PC-3 (cell line): ENCODE measurements at places on chromosomes 2 and 18. TPM values are rescaled to one million over a fixed set of nuclear protein-coding genes. Genes with fewer than 3 reads are reported as not detected.

DNA sequence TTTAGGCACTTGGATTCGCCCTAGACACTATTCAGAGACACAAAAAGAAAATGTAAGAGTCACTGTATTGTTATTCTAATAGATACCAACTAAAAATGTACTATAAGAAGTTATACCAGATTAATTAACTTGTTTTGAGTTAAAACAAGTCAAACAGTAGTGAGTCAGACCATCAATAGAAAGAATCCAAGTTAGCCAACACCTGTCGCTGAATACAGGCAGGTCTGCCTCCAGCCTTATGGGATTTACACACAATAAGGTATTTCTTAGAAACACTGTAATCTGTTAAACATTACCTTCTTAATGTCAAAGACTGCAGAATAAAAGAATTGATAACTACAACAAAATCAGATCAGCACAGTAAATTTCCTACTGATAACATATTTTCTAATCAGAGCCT is 181.4 kb downstream of the DYM start:
- H3K4me1 ChIP-seq = peaks cover 11% of the 10 kb centered on the region
- no peak overlapping the region for H3K27ac ChIP-seq
- H3K4me3 ChIP-seq = no peak overlapping the region
- DNase-seq = no peak
- no peaks in the 10 kb centered on the region for H3K27me3 ChIP-seq

GRCh38 chr2:180787330-180787729 is 193.1 kb upstream of the UBE2E3 start:
- H3K4me3 ChIP-seq = no peak overlapping the region
- no peaks in the 10 kb centered on the region for H3K36me3 ChIP-seq
- H3K27ac ChIP-seq = peak overlapping the region; percentile 48
- peaks cover 15% of the 10 kb centered on the region for H3K4me1 ChIP-seq
- peak; percentile 72 for DNase-seq
- H3K27me3 ChIP-seq = no peaks in the 10 kb centered on the region

DNA sequence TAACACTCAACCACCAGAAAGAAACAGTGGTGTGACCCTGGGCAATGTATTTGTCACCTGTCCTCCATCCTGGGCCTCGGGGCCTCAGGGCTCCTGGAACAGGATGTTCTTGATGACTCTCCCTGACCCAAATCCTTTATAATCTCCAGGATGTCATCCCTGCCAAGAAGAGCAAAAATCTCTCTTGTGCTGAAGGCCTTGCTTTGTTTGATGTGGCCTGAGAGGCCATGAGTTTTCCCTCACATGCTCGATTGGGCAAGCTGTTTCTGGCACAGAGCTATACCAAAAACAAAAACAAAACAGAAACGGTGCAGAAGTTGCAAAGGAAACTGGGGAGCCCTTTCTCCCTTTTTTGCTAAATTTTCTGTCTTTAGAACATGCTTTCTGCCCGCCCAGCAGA is 35.7 kb upstream of the ST3GAL5 start:
- no peak overlapping the region for H3K27ac ChIP-seq
- peaks cover 29% of the 10 kb centered on the region for H3K4me1 ChIP-seq
- no peaks in the 10 kb centered on the region for H3K27me3 ChIP-seq
- no peaks in the 10 kb centered on the region for H3K36me3 ChIP-seq

DNA sequence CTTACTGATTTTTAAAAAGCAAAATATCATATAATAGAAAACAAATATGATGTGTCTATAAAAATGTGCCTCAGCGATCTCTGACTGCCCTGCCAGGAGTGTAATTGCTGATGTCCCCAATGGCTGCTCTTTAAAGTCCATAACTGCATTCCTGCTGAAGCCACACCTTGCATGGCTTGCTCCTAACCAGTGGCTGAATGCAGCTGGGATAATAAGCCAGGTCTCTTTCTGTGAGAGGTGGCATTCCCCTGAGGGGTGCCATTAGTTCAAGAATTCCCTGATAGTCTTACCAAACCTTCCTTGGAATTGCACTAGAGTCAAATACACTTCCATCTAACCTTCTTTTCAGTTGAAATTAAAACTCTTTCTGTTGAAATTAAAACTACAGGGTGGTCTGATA is 125.8 kb upstream of the ZNF804A start:
- H3K4me1 ChIP-seq = no peaks in the 10 kb centered on the region
- no peak overlapping the region for H3K27ac ChIP-seq
- no peaks in the 10 kb centered on the region for H3K36me3 ChIP-seq
- H3K4me3 ChIP-seq = no peak overlapping the region

DNA sequence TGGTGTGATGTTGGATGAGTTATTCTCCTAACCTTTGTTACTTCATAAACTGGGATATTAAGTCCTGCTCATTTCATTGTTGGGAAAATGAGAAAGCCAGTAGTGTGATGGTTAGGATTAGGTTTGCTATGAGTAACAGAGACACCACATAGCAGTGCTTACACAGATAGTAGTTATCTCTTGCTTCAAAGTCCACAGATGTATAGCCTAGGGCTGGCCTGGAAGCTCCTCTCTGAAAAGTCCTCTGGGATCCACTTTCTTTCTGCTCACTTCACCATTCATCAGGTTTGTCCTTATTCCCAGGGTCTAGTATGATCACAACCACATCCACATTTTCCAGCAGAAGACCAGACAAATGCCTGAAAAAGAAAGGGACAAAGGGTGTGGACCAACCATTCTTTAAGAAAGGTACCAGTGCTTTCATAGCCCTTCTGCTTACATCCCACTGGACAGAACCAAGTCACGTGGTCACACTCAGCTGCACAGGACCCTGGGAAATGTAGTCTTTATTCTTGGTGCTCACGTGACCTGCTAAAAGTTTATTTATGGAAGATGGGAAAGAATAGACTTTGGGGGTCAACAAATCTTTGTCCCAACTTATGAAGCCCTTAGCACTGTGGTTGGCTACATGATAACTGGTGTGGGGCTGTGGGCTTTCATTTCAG is 108.9 kb downstream of the INSIG2 start:
- no peaks in the 10 kb centered on the region for H3K36me3 ChIP-seq
- peak; percentile 24 for DNase-seq
- no peak overlapping the region for H3K27ac ChIP-seq
- no peaks in the 10 kb centered on the region for H3K27me3 ChIP-seq
- H3K4me1 ChIP-seq = no peaks in the 10 kb centered on the region
- no peak overlapping the region for H3K4me3 ChIP-seq

DNA sequence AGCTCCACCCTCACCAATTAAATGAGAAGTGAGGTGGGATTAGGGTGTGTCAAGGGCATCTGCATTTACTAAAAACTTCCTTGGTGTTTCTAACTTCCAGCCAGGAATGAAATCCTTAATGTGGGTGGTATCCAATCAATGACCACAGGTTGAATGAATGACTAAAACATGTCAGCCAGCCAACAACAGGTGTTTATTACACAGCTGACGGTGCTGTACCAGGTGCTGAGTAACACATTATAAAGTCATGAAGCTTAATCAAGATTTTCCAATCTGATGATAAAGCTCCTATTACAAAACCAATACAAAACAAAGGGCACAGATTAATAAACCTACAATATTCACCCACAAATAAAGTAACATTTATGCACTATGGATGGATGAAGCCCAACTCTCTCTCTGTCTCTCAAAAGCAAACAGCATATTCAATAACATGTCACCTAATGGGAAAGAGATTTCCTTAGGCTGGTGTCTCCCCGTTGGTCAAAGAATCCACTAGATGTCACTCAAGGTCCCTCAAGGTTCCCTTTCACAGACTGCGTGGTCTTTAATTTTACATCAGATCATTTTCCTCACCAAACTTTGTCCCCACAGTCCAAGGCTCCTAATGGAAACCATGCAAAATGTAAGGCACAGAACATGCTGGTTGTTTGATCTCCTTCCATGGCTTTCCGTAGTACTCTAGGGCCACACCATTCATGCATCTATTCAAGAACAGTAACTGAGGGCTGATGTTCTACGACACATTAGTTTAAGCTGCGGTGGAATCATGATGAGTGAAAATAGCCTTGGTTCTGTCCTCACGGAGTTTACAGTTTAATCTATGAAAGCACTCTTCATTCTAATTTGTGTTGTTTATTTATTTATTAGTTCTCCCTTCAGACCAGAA is 6.4 kb upstream of the PTPN4 start:
- DNase-seq = peak; percentile 68
- H3K4me3 ChIP-seq = no peak overlapping the region
- no peaks in the 10 kb centered on the region for H3K27me3 ChIP-seq

DNA sequence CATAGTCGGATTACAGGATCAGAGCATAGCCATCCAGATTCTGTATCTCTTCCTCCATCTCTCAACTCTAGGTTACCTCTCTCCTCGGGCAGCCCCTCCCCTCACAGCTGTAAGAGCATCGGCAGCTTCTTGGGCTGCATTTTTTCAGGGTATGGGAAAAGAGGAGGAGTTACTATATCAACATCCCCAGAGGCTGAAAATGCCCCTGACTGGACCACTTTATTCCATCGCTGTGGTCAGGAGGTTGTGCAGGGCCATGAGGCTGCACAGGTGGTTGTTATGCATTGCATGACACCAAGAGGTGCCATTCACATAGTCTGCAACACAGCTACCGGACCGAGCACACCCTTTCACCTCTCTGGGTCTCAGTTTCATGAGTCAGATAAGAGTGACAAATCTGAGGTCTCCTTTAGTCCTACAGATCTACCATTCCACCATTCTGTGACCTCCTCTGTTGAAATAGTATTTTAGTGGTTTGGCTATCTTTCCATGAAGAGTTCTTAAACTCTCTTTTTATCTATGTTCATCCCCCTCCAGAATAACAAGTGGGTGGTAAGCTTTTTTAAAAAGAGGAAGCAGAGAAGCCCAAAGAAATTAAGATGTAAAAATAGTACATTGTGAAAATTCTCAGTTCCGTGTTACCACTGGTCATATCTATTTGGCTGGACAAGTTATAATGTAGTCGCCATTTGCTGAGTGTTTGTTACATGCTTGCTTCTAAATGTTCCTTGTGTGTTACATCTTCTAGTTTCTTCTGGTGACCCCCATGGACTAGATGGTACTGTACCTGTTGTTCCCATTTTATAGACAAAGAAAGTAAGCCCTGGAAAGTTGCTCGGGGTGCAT is 56.6 kb upstream of the SLC1A4 start:
- no peaks in the 10 kb centered on the region for H3K4me1 ChIP-seq
- H3K4me3 ChIP-seq = no peak overlapping the region
- no peaks in the 10 kb centered on the region for H3K36me3 ChIP-seq

DNA sequence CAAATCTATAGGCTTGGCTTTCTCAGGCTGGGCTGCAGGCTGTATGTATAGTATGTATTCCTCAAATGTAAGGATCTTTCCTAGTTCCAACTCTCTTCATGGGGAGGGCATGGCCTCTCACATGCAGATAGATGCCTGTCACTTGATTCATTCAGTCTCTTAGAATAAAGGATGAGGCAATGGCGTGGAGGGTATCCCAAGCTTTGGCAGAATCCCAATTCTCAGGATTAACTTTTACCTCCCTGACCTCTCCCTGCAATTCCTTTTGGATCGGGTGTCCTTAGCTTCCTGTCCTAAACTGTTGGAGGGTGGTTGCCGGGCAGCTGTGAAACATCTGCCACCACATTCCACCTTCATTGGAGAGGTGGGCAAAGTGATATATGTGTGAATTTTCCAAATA is 80.3 kb downstream of the INSIG2 start:
- H3K27me3 ChIP-seq = no peaks in the 10 kb centered on the region
- no peak overlapping the region for H3K27ac ChIP-seq
- peaks cover 12% of the 10 kb centered on the region for H3K4me1 ChIP-seq
- no peaks in the 10 kb centered on the region for H3K36me3 ChIP-seq

DNA sequence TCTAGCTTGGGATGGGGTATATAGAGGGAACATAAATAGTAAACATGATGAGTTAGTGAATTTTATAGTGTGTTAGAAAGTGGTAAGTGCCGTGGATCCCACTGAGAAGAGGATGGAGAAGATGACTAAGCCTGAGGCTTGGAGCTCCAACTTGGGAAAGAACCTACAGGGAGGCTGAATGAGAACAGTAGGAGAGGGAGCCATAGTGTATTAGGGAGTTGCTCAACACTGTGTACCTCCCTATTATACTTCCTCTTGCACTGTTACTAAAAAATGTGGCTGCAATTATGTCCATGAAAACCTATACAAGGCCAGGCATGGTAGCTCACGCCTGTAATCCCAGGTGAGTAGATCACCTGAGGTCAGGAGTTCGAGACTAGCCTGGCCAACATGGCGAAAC is 2.9 kb upstream of the SLC19A3 start:
- H3K27me3 ChIP-seq = no peaks in the 10 kb centered on the region
- H3K36me3 ChIP-seq = no peaks in the 10 kb centered on the region
- no peak overlapping the region for H3K27ac ChIP-seq
- DNase-seq = no peak
- H3K4me3 ChIP-seq = no peak overlapping the region

DNA sequence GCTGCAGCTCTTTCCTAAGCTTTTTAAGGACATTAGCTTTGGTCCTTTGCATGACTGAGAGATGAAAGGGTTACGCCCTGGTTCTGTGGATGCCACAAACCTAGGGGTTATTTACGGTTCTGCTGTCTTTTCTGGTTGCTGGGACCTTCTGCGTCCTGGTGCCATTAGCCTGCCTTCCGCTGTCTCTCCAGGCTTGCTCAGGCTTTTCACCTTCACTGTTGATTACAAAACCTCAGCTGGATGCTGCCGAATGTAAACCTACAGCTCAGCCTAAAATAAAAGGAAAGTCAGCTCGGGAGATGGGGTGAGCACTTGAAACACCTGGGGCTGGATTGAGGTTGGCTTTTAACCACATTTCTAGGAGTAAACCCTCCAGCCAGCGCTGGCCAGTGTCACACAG is 130.9 kb upstream of the ARHGAP28 start:
- H3K36me3 ChIP-seq = no peaks in the 10 kb centered on the region
- no peak for DNase-seq
- peaks cover 17% of the 10 kb centered on the region for H3K4me1 ChIP-seq
- no peaks in the 10 kb centered on the region for H3K27me3 ChIP-seq
- H3K27ac ChIP-seq = no peak overlapping the region

- no peak overlapping the region for H3K27ac ChIP-seq
- H3K4me1 ChIP-seq = peaks cover 23% of the 10 kb centered on the region
- H3K36me3 ChIP-seq = no peaks in the 10 kb centered on the region
Measured at GRCh38 chr2:166158546-166158945, 30.7 kb upstream of the SCN1A start.

GRCh38 chr2:127392828-127393578 is 5.2 kb upstream of the MAP3K2 start:
- no peak for DNase-seq
- no peak overlapping the region for H3K27ac ChIP-seq
- H3K27me3 ChIP-seq = no peaks in the 10 kb centered on the region
- H3K4me3 ChIP-seq = no peak overlapping the region
- no peaks in the 10 kb centered on the region for H3K36me3 ChIP-seq

GRCh38 chr2:227219312-227220105 is 55.1 kb downstream of the COL4A3 start:
- H3K36me3 ChIP-seq = no peaks in the 10 kb centered on the region
- no peak overlapping the region for H3K4me3 ChIP-seq
- no peaks in the 10 kb centered on the region for H3K4me1 ChIP-seq
- H3K27ac ChIP-seq = no peak overlapping the region
- peak; percentile 59 for DNase-seq
- H3K27me3 ChIP-seq = no peaks in the 10 kb centered on the region

The CDH2 gene
- 34.0 and 39.2 TPM in 2 replicates for total RNA-seq

The GRP gene
- total RNA-seq = not detected in 2 replicates

The NT5DC4 gene
- 0.04 TPM in 1 of 2 replicates, not detected in the other for total RNA-seq

The CNDP2 gene
- total RNA-seq = 50.0 and 57.6 TPM in 2 replicates

The SLC23A3 gene
- total RNA-seq = 1.4 and 1.7 TPM in 2 replicates
